ENCODE measurements at places on chromosomes 5 and 9.
A peak's percentile ranks its signal among the peaks of the same experiment; 100 is the strongest.

- DNase-seq: no peak
These were observed 84.8 kb downstream of the PJA2 start for GRCh38 chr5:109324931-109325330.

GRCh38 chr5:41213340-41213739 lies at the start of gene C6:
C6 (minus strand) TSS chr5:41213532; CDS start chr5:41203230, 10,302 bp downstream.
- no peak for DNase-seq

DNA sequence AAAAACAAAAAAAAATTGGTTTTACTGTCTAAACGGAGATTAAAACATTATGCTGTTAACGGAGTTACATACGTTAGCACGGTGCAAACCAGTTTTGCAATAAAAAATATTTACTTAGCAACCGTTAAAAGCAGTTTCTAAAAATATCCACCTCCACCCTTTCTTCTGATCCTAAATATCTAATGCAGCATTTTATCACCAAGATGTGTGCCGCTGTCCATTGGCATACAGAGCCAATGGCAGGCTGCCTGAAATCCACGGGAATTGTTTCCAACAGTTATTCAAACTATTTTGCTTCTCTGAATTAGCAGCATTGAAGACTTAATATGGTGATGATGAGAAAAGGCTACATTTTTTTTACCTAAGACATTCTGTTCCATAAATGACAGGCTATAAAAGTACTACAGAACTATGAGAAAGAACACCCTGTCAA lies 61.6 kb downstream of the CSNK1A1 start:
- no peak for DNase-seq

GRCh38 chr9:132670457-132671391 lies at the start of gene GTF3C4:
GTF3C4 (plus strand) TSS chr9:132670464; CDS start chr9:132670599, 135 bp downstream.
- no peak for DNase-seq

- DNase-seq: no peak
These were observed 43.6 kb upstream of the NEK6 start for GRCh38 chr9:124214116-124214515.

DNA sequence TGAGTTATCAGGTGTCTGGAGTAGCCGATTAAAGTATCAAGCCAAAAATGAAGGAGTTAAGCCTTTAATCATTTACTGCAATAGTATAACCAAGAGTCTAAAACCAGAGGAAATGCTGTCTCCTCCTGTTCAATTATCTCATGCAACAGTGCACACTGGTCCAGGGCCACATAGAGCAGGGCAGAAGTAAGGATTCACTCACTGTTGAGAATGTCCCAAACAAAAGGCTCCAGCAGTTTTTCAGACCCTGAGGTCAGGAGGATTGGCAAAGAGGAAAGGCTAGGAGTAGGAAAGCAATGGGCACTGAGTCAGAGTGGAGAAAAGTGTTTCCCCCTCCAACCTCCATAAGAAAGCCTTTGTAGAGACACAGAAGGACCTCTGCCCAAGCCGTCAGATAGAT lies 168.2 kb downstream of the RNF180 start:
- no peak for DNase-seq

- DNase-seq: no peak
These were observed 312.3 kb upstream of the NREP start for GRCh38 chr5:112069329-112069728.

DNA sequence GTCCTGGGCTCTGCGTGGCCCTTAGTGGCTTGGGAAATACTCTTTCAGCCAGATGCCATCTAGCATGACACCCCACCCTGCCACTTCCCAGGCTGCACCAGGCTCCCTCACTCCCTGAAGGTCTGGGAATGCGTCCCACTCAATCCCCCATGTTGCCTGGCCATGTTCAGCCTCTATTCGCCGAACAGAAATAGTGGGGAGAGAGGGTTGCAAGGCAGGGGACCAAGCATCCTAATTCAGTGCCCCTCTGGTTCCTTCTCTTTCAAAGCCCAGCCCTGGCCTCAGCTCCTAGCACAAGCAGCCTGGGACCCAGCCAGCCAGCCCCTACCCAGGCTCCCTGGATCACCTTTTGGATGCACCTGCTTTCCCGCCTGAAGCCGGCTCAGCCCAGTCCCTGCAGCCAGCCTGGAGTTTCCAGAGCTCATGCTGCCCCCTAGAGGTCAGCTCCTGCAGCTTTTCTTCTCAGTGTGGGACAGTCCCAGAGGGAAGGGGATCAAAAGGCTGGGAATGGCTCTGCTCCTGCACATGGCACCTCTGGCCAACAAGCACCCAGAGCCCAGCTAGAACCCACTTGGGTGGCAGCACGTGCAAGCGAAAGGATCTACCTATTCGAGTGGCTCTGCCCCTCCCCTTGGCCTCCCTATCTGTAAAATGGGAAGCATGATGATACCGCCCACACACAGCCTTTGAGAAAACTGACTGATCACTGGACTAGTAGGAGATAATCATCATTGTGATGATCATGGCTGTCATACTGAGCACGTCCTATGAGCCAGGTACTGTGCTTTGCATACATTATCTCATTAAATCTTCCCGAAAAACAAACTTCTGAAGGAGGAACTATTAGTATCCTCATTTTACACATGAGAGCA lies 48.7 kb upstream of the C5orf58 start:
- peak; percentile 7 for DNase-seq

- no peak for DNase-seq
These were observed 15.5 kb downstream of the IGIP start for GRCh38 chr5:140141241-140141640.

Data from DMS 273 treated with DMSO at 0.1 percent for 48 hours (cell line).